ENCODE measurements at places on chromosomes 13 and 19.

GRCh38 chr13:35887115-35887666, 244.0 kb downstream of the DCLK1 start:
- no peak for DNase-seq

- DNase-seq, result no peak
These were observed 1.9 kb downstream of the KCTD12 start for GRCh38 chr13:76884186-76884906.

GRCh38 chr13:27110056-27110746, 61.4 kb downstream of the USP12 start:
- no peak for DNase-seq

DNA sequence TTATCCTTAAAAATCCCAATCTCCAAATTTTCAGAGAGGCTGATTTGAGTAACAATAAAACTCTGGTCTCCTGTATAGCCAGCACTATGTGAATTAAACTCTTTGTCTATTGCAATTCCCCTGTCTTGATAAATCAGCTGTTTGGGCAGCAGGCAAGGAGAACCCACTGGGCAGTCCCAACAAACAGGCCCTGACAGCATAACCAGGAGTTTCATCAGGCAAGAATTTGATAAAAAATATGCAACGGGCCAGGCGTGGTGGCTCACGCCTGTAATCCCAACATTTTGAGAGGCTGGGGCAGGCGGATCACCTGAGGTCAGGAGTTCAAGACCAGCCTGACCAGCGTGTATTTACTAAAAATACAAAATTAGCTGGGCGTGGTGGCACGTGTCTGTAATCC, 42.1 kb downstream of the STK24 start:
- no peak for DNase-seq

GRCh38 chr13:34944751-34945150, 2.7 kb downstream of the NBEA start:
- no peak for DNase-seq

DNA sequence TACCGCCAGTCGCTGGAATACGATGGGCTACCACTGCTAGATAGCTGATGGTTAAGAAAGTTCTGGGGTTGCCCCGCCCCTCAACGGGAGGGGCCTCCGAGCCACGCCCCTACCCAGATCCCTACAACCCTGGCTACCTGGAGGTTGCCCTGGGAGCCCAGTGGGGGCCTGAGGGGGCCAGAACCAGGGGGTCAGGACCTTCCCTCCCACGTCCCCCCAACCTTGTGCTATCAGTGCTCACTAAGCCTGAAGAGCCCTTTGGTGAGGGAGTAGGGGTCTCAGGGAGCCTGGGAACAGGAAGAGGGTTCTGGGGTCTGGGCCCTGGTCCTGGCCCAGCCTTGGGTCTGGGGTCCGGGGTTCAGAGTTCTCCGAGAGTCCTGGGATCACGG, 8.9 kb downstream of the OCEL1 start:
- peak; percentile 66 for DNase-seq

GRCh38 chr13:43315522-43315921, 292.1 kb downstream of the DNAJC15 start:
- DNase-seq, result no peak

DNA sequence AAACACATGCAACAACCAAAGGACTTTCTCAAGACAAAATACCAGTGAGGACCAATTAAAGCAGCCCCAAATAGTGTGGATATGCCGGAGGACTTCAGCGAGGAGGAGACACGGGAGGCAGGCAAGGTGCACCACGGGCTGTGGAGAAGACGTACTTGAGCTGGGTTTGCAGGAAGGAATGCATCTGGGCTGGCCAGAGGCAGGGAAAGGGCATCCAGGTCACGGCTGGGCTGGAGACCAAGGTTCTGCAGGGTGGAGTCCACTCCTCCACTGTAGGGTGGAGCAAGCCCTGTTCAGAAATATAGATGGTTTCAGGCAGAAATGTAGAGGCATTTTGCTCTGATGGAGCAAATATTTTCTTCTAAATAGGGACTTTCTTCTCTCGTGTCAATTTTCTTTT, 36.6 kb upstream of the MEDAG start:
- no peak for DNase-seq

DNA sequence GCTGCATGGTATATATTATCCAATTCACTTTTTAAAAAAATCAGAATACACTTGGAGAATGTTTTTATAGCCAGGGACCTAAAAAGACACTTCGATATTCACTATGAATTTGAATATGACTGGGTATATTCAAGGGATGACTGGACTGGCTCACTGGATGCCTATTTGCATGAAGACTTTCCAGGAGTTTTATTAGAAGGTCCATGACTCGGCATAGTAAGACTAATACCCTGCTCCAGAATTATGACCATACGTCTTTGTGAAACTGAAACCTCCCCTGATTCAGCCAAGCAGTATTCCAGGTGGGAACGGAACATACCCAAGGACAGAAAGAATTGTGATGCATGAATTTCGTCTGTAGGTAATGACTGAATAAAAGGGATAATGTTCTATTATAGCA, 3.9 kb upstream of the FAM216B start:
- no peak for DNase-seq

- no peak for DNase-seq
These were observed 34.2 kb downstream of the NALCN start for GRCh38 chr13:101382086-101382485.

DNA sequence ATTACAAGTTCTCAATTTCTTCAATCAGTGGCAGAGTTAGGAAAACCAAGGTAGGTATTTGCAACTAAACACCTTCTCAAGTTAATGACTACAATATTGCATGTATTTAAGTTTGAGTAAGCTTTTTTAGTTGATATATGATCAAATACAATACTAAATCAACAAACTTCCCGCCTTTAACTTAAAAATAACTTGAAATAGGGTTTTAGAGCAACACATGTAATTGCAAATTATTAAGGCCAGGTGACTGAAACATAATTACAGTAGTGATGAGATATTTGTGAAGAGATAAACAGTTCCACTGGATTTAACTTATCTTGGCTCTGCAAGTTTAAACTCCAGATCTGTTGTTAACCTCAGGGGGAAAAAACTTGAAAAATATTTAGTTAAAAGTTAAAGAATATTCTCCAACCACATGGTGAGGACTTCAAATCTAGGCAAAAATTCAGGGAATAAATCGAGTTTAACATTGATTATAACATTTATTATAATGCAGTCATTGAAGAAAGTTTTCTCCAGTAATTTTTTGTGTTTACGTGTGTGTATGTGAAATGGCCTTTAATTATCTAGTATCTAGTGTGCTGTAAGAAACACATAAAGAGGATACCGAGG, 3.6 kb downstream of the DACH1 start:
- no peak for DNase-seq

GRCh38 chr13:98749501-98749900, 3.0 kb downstream of the SLC15A1 start:
- no peak for DNase-seq

GRCh38 chr19:23346696-23347095, 48.6 kb downstream of the ZNF91 start:
- no peak for DNase-seq

DNA sequence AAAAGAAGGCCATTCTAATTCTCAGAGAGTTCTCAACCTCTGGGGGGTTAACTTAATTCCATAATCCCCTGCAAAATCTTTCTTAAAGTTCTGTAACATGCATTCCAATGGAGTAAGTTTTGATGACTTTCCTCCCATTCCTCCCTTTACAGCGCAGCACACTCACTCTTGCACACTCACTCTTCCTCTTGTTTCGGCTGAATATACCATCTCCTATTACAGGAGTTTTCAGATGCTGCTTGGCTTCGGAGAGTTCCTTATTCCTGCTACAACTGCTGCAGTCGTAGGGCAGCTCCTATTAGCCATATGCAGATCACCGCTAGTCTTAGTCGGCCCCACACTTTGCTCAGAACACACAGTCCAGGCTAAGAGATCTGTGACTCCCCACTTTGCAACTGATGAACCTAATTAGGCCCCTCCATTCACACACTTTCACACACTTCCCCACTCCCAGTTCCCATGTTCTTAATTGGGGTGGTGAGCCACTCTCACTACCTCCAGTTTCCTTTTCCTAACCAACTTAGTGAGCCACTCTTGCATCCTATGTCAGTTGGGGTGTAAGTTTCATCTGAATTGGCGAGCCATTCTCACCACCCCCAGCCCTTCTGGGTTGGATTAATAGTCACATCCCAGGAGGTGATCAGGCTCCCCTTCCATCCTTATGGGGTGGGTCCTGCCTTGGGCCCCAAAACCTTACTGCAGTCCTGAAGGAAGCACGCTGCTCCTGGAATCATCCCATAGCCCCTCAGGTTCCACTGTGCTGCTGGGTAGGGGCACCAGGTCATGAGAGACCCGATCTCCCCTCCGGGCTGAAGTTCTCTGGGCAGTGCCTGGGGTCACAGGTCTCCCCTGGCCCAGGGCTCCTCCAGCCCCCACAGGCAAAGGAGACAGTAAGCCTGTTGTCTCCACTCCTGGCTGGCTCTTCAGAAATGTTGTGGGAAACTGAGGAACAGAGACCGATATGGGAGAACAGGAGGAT, 53.9 kb downstream of the OR10H4 start:
- DNase-seq, result no peak

- DNase-seq, result no peak
These were observed 9.6 kb downstream of the KLK5 start for GRCh38 chr19:50943074-50943828.

DNA sequence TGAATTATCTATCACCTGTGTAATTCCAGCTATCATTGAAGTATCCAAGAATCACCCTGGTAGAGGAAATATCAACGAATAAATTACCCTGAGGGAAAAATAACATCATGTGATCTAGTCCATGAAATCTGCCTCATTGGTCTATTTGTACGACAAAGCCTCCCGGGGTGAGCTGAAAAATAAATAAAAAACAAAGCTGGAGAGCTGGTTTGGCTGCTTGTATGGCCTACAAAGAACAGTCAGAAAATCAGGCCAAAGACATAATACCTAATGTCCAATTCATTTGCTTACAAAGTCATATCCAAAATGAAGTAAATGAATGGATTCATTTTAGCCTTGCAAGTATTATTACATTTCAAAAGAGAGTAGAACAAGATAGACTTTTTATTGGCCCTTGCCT, 449.9 kb downstream of the KLF12 start:
- DNase-seq, result no peak

GRCh38 chr13:98842070-98842469, 89.6 kb upstream of the SLC15A1 start:
- no peak for DNase-seq
